ENCODE measurements at places on chromosomes 5 and 9. TPM values are rescaled to one million over a fixed set of nuclear protein-coding genes. Genes with fewer than 3 reads are reported as not detected.

DNA sequence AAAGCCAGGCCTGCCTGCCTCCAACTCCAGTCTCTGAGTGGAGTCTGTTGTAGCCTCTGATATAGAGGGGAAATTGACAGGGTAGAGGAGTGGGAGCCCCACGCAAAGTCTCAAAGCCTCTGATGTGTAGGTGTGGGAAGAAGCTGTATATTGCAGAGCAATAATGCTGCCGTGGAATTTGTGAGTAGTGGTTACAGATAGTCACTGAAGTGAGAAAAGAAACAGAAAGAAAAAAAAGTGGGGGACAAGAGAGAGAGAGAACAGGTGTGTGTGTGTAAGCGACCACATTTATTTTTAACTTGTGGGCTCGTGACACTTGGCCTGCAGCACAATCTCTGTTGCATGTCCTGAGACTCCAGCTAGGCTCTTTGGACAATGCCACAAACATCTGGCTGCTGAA is 227.8 kb downstream of the NSG2 start:
- H3K4me1 ChIP-seq: no peaks in the 10 kb centered on the region
- H3K36me3 ChIP-seq: no peaks in the 10 kb centered on the region
- no peak for DNase-seq
- H3K27ac ChIP-seq: no peak overlapping the region
- no peak overlapping the region for H3K4me3 ChIP-seq

- peaks cover 20% of the 10 kb centered on the region for H3K27me3 ChIP-seq
- no peaks in the 10 kb centered on the region for H3K36me3 ChIP-seq
- no peak overlapping the region for H3K27ac ChIP-seq
- no peaks in the 10 kb centered on the region for H3K4me1 ChIP-seq
These were observed 22.0 kb downstream of the FREM1 start for GRCh38 chr9:14888272-14888671.

DNA sequence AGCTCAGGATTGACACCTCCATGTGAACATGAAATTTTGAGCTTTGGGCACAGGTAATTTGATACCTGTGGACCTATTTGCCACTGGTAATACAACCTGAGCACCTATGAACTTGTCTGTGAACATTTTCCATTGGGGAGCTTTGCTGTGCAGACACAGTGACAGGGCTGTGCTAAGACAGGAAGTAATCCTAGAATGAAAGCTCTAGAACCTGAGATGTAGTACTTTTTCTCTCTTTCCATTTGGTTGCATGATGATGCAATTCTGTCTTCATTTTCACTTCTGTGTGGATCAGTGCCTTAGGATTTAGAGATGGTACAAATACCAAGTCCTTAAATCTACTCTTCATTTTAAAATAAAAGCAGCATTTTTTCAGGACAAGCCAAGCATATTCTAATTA is 216.9 kb downstream of the NR3C1 start:
- no peak overlapping the region for H3K27ac ChIP-seq
- no peaks in the 10 kb centered on the region for H3K27me3 ChIP-seq
- DNase-seq: no peak
- H3K36me3 ChIP-seq: no peaks in the 10 kb centered on the region

GRCh38 chr9:83219154-83219923 is 156.4 kb upstream of the RASEF start:
- no peaks in the 10 kb centered on the region for H3K36me3 ChIP-seq
- H3K27ac ChIP-seq: no peak overlapping the region
- peaks cover 18% of the 10 kb centered on the region for H3K4me1 ChIP-seq

- H3K27me3 ChIP-seq: no peaks in the 10 kb centered on the region
- DNase-seq: no peak
- H3K27ac ChIP-seq: no peak overlapping the region
- H3K4me3 ChIP-seq: no peak overlapping the region
- H3K4me1 ChIP-seq: peaks cover 8% of the 10 kb centered on the region
These were observed 80.7 kb downstream of the ANKRD55 start for GRCh38 chr5:56152437-56152836.

DNA sequence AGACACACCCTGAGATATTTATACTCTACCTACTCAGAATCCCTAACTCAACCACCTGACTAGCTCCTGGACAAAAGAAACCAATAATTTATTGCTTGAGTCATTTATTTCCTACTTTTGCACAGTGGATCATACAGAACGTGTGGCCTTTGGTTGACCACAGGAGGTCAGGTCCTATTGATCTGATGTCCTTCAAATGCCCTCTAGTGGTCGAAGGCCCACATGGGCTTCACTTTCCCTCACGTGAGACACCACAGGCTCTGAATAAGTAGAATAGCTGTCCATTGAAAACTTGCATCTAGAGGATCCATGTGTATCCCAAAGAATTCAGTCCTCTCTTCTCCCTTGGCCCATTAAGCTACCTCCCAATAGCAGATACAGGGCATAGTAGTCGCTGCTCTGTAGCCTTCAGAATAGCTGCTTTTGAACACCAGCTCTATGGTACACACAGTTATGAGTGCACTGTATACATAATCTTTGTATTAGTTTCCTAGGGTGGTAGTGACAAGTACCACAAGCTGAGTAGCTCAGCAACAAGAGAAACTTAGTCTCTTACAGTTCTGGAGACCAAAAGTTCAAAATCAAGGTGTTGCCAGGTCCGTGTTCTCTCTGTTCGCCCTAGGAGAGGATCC is 177.6 kb upstream of the SMARCA2 start:
- H3K4me1 ChIP-seq: no peaks in the 10 kb centered on the region
- H3K4me3 ChIP-seq: no peak overlapping the region
- no peak for DNase-seq

DNA sequence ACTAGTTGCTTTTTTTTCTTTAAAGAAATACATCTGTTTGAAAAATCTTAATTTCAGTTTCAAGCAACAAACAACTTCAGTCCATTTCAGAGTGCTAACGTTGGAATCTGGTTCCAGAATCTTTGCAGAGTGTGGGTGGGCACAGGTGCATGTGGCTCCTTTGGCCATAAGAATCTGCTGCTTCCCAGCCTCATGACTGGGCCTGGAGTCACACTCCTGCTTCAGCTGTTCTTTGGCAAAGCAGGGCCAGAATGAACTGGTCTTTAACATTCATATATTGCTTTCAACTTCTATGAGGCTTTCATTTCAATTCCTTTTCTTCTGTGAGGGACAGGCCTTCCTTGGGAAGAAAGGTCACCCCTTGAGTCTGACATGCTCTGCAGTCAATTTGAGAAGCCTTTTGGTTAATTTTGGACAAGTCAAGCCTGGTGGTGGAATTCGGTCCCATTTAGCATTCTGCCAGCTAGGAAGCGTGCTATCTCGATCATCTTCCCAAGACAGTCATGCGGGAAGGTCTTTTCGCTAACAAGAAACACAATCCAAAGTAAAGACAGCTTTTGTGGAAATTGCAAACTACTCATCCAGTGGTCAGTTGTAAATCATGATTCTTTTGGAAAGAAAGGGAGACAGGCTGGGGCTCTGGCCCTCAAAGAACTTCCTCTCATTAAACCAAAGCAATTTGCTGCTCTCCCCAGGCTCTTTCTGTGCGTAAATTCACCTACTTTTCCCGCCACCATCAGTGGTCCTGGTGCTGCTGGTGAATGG is 55.2 kb downstream of the SLC1A3 start:
- H3K4me3 ChIP-seq: no peak overlapping the region
- DNase-seq: no peak
- H3K4me1 ChIP-seq: peaks cover 55% of the 10 kb centered on the region
- H3K27me3 ChIP-seq: no peaks in the 10 kb centered on the region

- H3K36me3 ChIP-seq: no peaks in the 10 kb centered on the region
- no peak overlapping the region for H3K27ac ChIP-seq
- DNase-seq: no peak
- no peaks in the 10 kb centered on the region for H3K27me3 ChIP-seq
- H3K4me1 ChIP-seq: no peaks in the 10 kb centered on the region
These were observed 10.3 kb upstream of the IL3 start for GRCh38 chr5:132050136-132050535.

GRCh38 chr5:20572614-20573013 is 584.6 kb upstream of the CDH18 start:
- H3K27ac ChIP-seq: no peak overlapping the region
- no peaks in the 10 kb centered on the region for H3K27me3 ChIP-seq
- no peaks in the 10 kb centered on the region for H3K4me1 ChIP-seq
- DNase-seq: no peak

DNA sequence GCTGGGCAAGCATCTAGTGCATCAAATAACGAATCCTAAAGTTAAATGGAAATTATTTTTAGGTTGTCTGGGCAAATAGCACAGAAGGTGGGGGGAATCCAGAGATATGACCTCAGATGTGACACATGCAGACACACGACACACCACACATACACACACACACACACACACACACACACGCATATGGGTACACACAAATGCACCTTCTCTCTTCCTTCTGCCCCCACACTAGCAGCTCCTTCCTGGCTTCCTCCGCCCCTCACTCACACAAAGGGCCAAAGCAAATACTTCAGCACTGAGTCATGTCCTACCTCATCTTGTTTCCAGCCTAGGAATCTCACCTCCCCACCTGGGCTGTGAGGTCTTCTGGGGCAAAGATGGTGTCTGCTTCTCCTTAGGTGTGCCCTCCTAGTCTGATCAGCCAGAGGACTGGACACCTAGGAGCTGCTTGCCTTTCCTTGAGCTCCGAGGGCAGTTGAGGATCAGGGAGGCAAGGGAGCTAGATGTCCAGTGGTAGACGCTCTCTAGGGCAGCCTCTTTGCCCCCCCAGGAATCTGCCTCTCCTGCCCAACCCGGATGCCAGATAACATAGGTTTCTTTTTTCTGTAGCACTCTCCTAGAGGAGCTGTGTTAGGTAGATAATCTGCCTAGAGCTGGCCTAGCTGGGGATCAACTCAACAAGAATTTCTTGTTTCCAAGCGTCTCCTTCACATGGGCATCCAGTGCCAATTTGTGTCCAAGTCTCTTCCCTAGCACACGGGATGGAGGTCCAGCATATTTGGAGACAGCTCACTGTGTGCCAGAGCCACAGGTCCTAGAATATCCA is 14.3 kb upstream of the JADE2 start:
- H3K4me1 ChIP-seq: peaks cover 74% of the 10 kb centered on the region
- no peaks in the 10 kb centered on the region for H3K27me3 ChIP-seq
- H3K36me3 ChIP-seq: no peaks in the 10 kb centered on the region
- H3K4me3 ChIP-seq: peak overlapping the region; percentile 22
- DNase-seq: no peak

The SLC35D2 gene
- total RNA-seq: 32.5 TPM

The PTGS1 gene
- 3.5 TPM for total RNA-seq

The AK8 gene
- total RNA-seq: 2.5 TPM

The ANKRD34B gene
- not detected for total RNA-seq

The TAF1L gene
- total RNA-seq: not detected

The FAM169A gene
- total RNA-seq: 23.2 TPM

The PCDHB3 gene
- 0.10 TPM for total RNA-seq

The BSPRY gene
- 22.7 TPM for total RNA-seq

The MEGF10 gene
- 0.02 TPM for total RNA-seq

The TMEFF1 gene
- 3.3 TPM for total RNA-seq

The CDH9 gene
- not detected for total RNA-seq

The NMUR2 gene
- total RNA-seq: not detected

The RGS3 gene
- 39.4 TPM for total RNA-seq

The IFNK gene
- total RNA-seq: not detected
